ENCODE measurements at places on chromosomes 5 and 9.

DNA sequence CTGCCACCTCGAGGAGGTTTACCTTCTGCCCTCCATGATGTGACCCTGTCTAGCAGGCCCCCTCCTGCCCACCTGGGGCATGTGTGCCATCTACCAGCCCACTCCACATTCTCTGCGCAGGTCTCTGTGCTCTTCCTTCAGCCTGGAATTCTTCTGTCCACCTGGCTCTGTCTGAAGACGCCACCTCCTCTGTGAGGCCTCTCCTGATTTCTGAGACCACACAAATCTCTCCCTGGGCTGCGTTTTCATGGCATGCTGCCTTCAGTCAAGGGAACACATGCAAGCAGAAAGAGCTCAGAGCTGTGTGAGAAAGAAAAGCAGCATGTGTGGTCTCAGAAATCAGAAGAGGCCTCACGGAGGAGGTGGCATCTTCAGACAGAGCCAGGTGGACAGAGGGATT lies 22.1 kb downstream of the FOXE1 start:
- ATAC-seq = no peak

GRCh38 chr5:179696603-179697002 lies 2.2 kb upstream of the CANX start:
- ATAC-seq = no peak

DNA sequence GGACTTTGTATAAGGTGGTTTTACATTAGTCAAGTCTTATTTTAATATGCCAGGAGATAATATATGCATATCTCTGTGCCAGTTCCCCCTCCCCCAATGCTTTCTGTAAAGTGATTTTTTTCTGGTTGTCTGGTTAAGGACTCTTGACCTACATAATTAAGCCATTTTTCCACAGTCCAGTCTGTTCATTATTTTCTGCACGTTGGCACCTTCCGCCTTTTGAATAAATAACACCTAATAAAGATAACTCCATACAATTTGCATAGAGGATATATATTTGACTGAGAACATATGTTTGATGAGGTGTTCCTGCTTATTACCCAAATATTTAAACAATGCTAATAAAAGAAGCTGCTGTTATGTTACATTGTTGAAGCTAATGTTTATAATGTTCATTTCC lies 320.9 kb downstream of the DMAC1 start:
- ATAC-seq = no peak

DNA sequence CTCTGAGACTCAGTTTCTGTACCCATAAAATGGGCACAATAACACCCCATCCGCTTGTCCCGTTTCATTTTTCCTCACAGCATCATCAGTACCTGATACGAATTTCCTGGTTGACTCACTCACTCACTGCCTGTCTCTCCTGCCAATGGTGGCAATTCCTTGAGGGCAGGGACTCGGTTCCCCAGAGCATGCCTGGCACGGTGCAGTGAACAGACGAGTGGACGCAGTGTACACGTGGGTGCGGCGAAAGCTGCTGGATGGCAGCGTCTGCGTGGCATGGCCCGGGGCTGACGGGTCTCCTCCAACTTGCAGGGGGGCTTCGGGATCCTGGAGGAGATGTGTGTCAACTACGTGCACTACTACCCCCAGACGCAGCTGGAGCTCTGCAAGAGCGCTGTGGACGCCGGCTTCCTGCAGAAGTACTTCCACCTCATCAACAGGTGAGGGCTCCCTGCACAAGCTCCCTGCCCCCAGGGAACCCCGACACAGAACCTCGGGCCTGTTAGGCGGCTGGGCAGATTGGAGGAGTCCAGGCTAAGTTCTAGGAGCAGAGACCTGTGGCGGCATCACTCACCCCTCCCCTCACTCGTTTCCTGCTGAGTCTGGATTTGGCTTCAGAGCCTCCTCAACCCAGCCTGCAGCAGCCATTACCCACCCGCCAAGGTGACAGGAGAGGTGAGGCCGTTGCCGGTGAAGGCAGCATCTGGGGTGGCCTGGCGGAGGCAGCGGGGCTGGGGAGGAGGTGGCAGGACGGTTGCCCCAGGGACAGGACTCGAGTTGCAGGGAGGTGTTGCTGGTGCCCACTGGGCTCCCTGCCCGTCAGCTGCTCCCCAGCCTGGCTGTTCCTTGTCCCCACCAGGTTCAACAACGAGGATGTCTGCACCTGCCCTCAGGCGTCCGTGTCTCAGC lies 20.3 kb downstream of the DBH start:
- ATAC-seq = no peak

DNA sequence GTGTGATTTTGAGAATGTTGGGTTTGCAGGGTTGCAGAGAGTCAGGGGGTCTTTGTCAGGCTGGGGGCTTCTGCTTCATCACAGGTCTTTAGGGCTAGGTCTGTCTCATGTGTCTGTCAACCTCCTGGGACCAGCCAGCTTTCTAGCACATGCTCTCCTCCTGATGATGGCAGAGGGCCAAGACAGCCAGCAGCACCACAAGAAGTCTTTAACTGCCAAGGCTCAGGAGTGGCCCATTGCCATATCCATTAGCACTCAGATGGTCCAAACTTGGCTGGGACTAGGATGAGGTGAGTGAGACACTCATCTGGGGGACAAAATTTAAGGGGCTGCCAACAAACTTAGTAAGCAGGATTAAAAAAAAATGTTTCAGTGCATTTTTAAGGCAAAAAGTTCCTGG lies 384.2 kb upstream of the CDH10 start:
- ATAC-seq = no peak

GRCh38 chr5:14395411-14395810 lies 186.2 kb upstream of the OTULINL start:
- ATAC-seq = no peak

GRCh38 chr5:181037365-181037861 lies 2.7 kb upstream of the BTNL9 start:
- no peak for ATAC-seq

- no peak for ATAC-seq
Measured at GRCh38 chr5:37735649-37736347, 104.0 kb downstream of the GDNF start.

GRCh38 chr5:36240779-36241630 lies 720 bp downstream of the NADK2 start:
- ATAC-seq = peak; percentile 7

- no peak for ATAC-seq
Measured at GRCh38 chr5:68419637-68420452, 204.3 kb downstream of the PIK3R1 start.

GRCh38 chr5:17114715-17115599 lies 102.5 kb upstream of the BASP1 start:
- ATAC-seq = no peak

- no peak for ATAC-seq
Measured at GRCh38 chr5:127596501-127596900, 52.4 kb upstream of the CTXN3 start.

DNA sequence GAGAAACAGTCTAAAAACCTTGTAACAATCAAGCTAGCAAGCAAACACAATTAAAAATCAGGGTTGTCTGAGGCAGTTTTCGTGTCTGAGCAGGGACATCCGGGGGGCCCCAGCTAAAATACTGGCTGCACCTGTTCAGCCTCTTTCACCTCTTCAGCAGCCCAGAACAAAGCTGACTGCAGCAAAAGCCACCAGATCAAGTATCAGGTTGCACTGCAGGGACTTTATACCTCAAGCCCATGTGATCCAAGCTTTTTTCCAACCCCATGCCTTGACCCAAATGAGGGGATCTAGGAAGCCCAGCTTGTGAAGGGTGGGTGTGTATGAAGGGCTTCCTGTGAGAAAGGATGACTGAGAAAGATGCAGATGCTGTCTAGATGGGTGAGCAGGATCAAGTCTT lies 133.4 kb downstream of the SEMA6A start:
- no peak for ATAC-seq

DNA sequence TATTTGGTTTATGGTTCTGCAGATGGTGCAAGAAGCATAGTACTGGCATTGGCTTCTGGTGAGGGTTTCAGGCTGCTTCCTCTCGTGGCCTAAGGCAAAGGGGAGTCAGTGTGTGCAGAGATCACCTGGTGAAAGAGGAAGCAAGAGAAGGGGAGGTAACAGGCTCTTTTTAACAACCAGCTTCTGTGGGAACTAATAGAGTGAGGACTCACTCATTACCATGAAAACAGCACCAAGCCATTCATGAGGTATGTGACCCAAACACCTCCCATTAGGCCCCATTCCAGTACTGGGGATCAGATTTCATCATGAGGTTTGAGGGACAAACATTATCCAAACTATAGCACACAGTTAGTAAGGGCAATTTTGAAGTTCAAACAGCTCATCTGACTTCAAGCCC lies 263.5 kb downstream of the TMEM38B start:
- no peak for ATAC-seq

- ATAC-seq = no peak
Measured at GRCh38 chr5:164818445-164818844, 1313.0 kb downstream of the MAT2B start.

DNA sequence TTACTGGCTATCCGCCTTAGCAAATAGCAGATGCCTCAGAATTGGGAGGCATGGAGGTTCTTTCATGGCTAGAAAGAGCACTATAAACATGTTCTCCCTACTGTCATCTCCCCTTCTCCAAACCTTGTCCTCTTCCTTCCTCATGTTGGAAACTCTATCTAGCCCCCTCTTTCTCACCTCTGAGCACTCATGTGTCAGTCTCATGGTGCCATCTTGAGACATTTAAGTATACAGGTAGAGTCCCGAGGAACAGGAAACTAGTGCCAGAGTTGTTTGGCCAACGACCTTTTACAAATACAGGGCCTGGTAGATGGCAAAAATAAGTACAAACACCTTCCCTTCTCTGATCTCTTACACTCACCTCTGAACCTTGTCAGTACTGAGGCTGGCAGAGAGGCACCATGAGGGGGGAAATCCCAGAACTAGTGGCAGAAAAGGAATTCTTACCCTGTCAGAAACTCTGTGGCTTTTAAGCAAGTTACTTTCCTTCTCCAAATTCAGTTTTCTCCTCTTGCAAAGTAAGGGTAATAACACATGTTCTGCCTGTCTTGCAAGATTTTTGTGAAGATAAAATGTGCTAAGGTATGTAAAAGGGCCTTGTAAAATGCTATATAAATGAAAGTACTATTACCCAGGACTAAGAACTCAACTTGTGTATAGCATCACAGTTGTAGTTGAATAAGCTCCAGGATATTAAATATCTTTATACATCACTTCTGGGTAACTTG lies 94.1 kb upstream of the SNX2 start:
- no peak for ATAC-seq

DNA sequence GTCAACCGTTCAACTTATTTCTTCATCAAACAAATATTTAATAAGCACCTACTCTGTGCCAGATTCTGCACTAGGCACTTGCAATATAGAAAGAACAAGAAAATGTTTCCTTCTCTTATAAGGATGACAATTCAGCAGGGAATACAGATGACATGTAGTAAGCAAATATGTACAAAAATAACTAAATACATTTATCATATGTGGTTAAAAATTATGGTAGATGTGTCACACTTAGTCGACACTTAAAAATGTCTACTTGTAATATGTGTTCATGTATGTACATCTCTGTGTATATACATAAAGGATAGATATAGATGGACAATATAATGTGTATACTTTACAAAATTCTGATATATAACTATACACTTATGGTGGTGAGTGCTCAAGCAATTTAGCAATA lies 417.0 kb upstream of the MEF2C start:
- ATAC-seq = no peak

DNA sequence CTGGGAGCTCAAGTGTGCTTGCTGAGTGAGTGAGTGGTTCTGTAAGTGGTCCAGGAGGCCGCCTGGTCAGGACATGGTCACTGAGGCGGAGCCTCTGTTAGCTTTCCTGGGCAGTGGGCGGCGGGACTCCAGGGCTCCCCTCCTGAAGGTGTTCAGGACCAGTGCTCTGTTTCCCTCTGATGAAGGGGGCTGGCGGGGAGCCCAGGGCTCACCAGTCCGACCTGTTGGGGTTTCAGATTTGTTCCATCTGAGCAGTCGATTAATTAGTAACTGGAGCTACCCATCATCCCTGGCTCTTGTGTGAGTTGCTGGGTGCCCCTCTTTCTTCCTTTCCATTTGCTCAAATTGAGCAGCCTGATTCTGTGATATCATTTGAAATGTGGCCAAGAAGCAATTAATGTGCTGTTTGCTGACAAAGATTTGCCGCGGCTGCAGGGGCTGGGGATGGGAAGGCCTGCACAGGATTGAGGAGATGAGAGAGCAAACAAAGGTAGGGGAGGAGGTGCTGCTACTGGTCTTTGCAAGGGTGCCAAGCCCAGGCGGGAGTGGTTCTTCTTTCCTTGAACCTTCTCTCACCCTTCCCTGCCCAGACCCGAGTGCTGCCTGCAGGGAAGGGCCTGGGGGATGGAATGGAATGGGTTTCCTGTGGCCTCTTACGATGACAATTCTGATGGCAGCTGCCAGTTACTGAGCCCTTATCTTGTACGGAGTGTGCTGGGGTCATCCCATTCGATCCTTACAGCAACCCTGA lies 92.8 kb upstream of the PITX1 start:
- no peak for ATAC-seq

DNA sequence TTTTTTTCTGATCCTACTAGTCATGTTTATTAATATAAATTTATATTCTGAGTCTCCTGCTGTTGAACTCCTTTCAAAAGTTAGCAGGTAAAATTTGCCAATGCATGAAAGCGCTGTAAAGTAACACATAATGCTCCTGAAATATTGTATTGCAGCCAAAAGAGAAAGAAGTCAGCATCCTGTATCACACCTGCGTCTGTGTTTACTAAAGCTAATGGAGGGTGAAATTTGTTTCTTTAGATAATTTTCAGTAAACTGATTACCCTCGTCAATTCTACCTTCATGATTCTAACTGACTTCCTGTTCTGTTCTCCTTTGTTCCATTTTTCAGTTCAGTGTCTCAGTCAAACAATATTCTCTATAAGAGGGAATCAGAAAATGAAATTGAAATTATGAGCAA lies 415.4 kb downstream of the CDH9 start:
- ATAC-seq = no peak

DNA sequence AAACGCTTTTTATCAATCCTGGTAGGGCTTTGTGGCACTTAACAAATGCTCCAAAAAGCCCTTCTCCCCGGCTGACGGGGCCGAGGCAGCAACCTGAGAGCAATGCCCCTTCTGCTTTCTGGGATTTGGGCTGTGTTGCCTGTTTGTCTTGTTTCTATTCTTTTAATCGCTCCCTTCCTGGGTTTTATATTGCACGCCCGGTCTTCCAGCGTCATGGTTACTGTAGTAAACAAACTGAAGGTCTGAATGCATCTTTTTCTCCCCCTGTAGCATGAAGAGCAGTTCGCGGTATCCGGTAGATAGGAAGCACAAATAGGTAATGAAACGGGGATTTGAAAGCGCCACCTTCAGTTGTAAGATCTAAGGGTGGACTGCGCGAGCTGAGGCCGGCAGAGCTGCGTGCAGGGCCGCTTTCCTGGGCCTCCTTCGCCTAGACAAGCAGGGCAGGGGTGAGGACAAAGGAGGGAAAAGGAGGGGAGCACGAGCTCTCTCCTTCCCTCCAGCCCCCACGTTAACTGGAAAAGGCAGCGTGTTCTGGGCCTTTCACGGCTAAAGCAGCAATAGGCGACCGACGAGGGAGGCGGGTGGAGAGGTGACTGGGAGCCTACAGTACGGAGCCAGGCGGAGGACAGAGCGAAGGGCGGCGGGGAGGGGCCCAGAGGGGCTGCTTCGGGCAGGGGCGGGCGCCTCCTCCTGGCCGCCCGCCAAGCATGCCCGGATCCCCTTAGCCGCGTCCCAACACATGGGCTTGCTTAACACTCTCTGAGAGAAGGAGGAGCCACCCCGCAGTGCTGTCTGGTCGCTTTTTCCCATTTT lies 49.3 kb upstream of the ZNF366 start:
- ATAC-seq = peak; percentile 60

GRCh38 chr5:55211184-55211874 lies 15.8 kb downstream of the MCIDAS start:
- no peak for ATAC-seq

Data from activated CD4-positive, CD25-positive, alpha-beta regulatory T cell treated with anti-CD3 and anti-CD28 coated beads, Interleukin-2, amount 50 U/mL, for 24 hours (primary cell).